Fibroblast of skin of right biceps (primary cell): ENCODE measurements at places on chromosomes 4 and X.
A peak's percentile ranks its signal among the peaks of the same experiment; 100 is the strongest.

DNA sequence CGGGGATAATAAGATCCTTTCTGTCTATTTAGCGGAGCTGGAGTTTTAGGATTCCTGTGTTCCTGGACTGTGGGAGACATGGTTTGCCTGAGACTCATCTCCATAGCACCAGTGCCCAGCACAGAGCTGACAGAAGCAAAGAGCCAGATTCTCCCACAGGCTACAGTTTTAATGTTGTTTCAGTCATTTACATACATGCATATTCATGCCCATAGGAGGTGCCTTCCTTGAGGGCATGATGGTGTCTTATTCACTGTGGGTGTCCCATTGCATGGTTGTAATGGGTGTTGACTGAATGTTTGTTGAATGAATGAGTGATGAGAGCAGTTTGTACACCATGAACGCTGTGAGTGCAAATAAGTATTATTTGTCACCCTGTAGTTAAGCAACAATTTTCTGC is 260.6 kb downstream of the EVC2 start:
- no peak for DNase-seq

- DNase-seq = peak; percentile 58
These were observed 211.3 kb downstream of the PALLD start for GRCh38 chr4:168708108-168708507.

DNA sequence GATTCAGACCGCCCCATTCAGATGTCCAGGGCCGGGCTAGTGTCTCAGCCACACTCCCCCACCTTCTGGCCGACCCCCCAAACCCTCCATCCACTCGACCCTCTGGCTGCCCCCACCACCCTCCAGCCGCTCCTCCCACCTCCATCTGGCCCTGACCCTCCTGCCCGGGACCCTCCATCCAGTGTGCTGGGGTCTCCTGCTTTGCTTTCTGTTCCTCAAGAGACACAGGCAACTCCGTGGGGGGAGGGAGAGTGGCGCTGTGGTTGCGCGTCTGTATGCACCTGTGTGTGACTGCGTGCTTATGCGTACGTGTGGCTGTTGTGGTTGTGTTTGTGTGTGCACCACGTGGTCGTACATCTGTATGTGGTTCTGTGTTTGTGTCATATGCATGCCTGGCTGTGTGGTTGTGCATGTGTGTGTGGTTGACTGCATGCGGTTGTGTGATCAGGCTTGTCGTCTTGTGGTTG is 33.3 kb downstream of the CPLX1 start:
- no peak for DNase-seq

DNA sequence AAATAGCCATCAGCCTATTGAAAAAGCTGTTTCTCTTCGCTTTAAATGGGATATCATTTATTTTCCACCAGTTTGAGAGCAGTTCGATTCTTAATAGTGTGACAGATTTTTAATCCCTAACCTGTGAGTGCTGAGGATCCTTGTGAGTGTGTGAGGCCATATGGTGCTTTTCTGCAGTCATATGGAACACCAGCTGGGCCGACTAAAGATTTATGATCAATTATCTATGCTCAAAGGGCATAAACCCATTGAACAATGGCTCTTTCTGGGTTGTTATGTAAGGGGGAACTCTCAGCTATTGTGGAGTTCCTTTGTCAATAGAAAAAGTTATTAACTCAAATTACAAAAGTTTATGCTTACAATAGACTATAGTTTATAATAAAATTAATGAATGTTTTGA is 1003.6 kb downstream of the FAT4 start:
- DNase-seq = no peak
